Stimulated activated CD4-positive, alpha-beta T cell treated with anti-CD3 and anti-CD28 coated beads, Interleukin-15, amount 100 ng/mL, for 1 hour (primary cell): ENCODE measurements at places on chromosomes 3 and 15.

DNA sequence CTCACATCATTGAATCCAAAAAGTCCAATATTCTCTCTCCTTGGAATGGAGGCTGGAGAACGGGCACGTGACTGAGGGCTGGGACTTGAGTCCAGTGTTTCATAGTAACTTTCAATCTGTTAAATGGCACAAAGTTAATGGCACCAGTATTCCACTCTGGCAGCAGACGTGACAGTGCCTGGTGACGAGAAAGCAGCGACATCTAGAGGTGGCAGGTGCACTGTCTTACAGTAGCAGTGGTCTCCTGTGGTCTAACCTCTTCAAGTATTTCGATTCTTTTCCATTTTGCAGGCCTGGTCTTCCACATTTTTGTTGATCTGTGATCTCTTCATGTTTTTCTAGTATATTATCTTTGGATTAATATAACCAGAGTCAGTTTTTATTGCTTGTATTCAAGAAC, 107.1 kb downstream of the OXSM start:
- DNase-seq: no peak

GRCh38 chr3:186760141-186760833, 23.1 kb upstream of the EIF4A2 start:
- DNase-seq: no peak

DNA sequence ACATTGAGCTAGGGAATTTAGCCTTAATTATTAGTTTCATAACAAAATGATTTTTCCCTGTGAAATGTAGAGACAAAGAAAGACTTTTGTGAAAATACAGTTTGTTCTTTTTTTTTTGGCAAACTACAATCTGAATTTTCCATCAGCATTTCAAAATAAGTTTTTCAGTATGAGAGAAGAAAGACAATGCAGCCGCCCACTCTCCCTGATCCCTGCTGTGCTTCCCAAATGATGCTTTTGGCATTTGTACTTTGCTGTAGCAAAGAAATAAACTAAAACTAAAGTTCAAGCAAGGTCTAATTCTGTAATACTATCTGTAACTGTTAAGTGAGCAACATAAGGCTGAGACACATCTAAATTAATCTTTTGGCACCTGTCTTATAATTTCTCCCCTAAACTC, 782.2 kb downstream of the VGLL3 start:
- DNase-seq: no peak

- no peak for DNase-seq
Measured at GRCh38 chr15:65460741-65461347, 38.1 kb upstream of the IGDCC4 start.

- DNase-seq: no peak
Measured at GRCh38 chr15:39232512-39232911, 348.4 kb upstream of the THBS1 start.

GRCh38 chr3:184345317-184346144, 8.1 kb downstream of the FAM131A start:
- no peak for DNase-seq
